Mammary epithelial cell (primary cell): ENCODE measurements at places on chromosomes 4 and X. TPM values are rescaled to one million over a fixed set of nuclear protein-coding genes. Genes with fewer than 3 reads are reported as not detected.

USP26 gene
- not detected for total RNA-seq

DNA sequence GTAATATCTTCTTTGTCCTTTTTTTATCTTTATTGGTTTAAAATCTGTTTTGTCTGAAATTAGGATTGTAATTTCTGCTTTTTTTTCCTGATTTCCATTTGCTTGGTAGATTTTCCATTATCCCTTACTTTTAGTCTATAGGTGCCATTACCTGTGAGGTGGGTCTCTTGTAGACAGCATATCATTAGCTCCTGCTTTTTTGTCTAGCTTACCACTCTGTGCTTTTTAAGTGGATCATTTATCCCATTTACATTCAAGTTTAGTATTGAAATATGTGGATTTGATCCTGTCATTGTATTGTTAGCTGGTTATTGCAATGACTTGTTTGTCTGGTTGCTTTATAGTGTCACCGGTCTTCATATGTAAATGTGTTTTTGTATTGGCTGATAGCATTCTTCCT lies 958.6 kb upstream of the SLIT2 start:
- no peak for DNase-seq

GRCh38 chrX:9088896-9089295 lies 55.0 kb upstream of the FAM9B start:
- DNase-seq, result no peak

GRCh38 chr4:125042041-125042440 lies 272.7 kb upstream of the FAT4 start:
- DNase-seq, result peak; percentile 87

GRCh38 chr4:86055898-86056297 lies 304.0 kb downstream of the MAPK10 start:
- peak; percentile 7 for DNase-seq
